ENCODE measurements at places on chromosomes 1 and 21. TPM values are rescaled to one million over a fixed set of nuclear protein-coding genes. Genes with fewer than 3 reads are reported as not detected.

TNFRSF18 gene
- total RNA-seq = not detected

LCA5L gene
- 0.92 TPM for total RNA-seq

DNAH14 gene
- total RNA-seq = 16.0 TPM

ST6GALNAC5 gene
- total RNA-seq = 6.2 TPM

CFHR4 gene
- not detected for total RNA-seq

VAV3 gene
- not detected for total RNA-seq

TCHHL1 gene
- not detected for total RNA-seq

OR10J1 gene
- not detected for total RNA-seq

OLFML2B gene
- total RNA-seq = 120 TPM

MYOG gene
- not detected for total RNA-seq

C4BPA gene
- not detected for total RNA-seq

DNA sequence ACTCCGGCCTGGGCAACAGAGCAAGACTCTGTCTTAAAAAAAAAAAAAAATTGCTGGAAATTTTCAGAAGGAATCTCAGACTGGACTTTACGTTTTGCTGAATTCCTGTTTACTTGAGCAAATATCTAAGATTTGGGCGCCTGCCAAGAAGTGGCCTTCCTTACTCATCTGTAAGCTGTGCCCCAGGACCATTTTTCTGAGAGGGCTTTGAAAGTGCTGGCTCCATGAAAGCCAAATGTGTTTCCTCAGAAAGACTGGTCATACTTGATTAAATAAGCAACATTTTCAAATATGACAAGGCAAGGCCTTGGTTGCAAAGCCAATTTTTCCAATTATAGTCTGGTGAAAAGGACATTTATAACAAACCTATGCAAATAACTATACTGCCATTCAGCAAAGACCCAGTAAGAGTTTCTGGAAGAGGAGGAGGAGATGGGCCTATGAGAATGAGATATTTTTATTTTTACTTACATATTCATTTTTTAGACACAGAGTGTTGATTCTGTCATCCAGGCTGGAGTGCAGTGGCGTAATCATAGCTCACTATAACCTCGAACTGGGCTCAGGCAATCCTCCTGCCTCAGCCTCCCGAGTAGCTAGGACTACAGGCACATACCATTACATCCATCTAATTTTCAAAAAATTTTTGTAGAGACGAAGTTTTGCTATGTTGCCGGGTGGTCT is 56.3 kb upstream of the HTR1D start:
- DNase-seq = no peak

DNA sequence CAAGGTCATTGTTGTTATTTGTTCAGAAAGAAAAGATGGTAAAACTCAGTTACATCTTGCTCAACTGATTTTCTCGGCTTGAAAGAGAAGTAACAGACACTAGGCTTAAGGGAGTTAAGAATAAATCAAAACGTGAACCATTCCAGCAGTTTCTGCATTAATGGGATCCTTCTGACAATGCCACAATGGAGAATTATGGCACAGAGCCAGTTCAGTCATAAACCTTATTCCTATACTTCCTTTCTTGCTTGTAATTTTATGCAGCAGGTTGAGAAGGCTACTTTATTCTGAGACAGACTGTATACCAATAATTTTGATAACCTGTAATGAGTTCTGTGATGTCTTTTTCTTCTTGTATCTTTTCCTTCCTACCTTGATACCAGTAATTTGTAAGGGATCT is 167.0 kb downstream of the C1orf21 start:
- no peak for DNase-seq

GRCh38 chr1:3477241-3477995 is 23.0 kb downstream of the ARHGEF16 start:
- no peak for DNase-seq

GRCh38 chr1:30043256-30043655 is 680.1 kb downstream of the MATN1 start:
- no peak for DNase-seq

DNA sequence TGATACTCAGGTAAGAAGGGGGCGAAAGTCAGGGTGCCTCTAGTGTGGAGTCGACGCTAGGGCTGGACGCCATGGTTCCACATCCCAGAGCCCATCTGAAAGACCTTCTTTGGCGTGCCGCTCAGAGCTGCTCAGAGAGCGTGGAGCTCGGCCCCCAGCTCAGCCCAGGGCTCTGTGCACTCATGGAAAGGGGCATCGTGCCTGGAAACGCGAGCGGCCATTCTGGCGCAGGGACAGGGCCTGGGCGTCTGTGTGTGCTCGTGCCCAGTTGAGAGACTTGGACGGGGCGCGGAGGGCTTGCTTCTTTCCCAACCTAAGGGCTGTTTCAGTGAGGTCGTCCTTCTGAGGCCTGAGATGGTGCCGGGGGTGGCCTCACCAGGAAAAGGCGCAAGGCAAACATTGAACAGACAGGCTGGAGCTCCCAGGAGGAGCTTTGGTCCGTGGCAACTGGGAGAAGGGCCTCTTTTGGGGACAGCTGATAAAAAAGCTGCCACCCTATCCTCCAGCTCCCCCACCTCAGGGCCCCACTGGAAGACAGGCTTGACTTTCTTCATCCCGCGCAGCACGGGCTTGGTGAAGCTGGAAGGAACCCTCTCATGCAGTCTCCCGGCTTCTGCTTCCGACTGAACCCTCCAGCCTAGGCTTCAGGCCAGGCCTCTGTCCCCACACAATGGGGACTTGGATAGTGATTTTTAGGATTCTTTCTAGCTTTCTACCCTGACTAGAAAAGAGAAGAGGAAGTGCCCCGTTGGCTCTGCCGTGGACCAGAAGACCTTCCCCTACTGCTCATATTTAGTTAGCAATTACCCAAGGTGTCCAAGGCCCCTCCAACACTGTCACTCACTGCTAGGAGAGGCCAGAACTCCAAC is 77.1 kb downstream of the CD58 start:
- DNase-seq = no peak

- DNase-seq = no peak
Observed at GRCh38 chr21:26281506-26281905, 110.9 kb upstream of the APP start.

- DNase-seq = no peak
Observed at GRCh38 chr1:192147221-192147620, 11.0 kb upstream of the RGS18 start.

GRCh38 chr1:216549796-216550195 is 126.5 kb upstream of the USH2A start:
- DNase-seq = no peak

- no peak for DNase-seq
Observed at GRCh38 chr21:36075171-36075570, 5.3 kb downstream of the CBR1 start.

DNA sequence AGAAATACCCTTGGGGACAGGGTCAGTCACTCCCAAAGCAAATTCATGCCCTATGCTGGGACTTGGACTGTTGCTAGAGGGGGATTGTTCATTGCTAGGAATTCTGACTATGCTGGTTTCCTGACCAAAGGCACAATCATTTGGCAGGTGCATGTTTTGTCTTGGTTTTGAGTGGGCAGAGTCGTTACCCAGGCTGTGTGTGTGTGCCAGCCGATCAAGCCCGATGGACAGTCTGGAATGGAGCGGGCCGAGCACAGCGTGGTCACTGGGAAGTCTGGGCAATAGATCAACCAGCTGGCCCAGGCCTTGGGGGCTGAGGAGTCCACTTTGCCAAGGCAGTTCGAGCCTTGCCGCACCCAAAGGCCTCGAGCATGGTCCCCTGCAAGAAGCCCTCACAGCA is 60.9 kb downstream of the HTR6 start:
- no peak for DNase-seq

GRCh38 chr1:78091215-78091813 is 45.5 kb downstream of the GIPC2 start:
- no peak for DNase-seq

- DNase-seq = no peak
Observed at GRCh38 chr1:970973-971730, 4.9 kb downstream of the PLEKHN1 start.

GRCh38 chr1:2495546-2495945 is 19.5 kb downstream of the PLCH2 start:
- DNase-seq = no peak

DNA sequence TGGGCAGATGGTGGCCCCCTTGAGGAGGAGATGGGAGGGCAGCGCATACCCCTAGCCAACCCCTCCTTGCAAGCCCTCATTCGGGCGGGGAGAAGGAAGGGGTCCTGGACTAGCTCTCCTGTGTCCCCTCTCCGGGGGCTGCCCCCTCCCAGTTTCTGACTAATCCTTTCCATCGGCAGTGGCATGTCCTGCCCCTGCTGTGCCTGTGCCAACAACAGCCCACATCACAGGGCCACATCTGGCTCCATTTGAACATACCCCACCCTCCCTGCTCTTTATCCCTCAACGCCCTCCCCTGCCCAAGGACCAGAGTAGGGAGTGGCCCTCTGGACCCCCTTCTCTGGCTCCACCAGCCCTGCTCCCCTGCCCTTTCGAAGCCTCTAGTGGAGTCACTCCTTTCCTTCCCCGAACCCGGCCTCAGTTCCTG is 11.0 kb upstream of the LMNA start:
- no peak for DNase-seq

- DNase-seq = no peak
Observed at GRCh38 chr1:32618673-32619221, 31.6 kb downstream of the ZBTB8OS start.

DNA sequence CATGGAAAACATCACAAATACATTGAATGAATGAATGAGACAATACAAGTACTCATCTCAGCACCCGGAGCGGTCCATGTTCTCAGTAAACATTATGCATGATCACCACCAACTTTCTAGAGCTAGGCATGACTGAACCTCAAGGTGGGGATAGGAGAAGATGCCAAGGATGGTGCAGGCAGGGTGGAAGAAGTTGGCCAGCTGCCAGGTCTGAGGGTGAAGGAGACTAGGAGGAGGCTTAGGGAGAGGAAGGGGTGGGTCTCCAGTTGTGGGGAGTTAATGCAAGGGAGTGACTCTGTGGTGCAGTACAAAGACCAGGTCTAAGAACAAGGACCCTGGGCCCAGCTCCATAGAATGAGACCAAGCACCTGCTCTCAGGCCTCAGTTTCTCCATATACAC is 91.7 kb downstream of the MATN1 start:
- DNase-seq = no peak

DNA sequence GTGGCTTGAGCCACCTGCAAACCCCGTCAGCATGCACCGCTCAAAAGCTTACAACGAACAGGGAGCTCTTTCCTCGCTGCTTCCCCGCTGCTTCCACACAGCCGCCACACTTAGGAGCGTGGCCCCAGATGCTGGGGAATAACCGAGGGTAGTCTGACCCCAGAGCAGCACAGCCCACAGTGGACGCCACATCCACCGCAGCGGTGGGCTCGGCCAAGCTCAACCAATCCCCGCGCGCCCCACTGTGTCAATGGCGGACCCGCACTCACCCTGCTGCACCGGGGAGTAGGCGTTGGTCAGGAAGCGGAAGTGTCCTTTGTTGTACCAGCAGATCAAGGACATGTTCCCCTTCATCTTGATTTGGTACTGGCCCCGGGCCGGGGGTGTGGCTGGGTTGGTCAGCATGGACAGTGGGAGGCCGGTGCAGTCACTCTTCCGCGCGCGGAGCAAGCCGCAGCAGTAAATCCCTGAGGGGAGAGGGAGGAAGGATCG is 93.5 kb downstream of the PGBD5 start:
- DNase-seq = no peak

- peak; percentile 47 for DNase-seq
Observed at GRCh38 chr1:201142849-201143725, 11.2 kb downstream of the TMEM9 start.

DNA sequence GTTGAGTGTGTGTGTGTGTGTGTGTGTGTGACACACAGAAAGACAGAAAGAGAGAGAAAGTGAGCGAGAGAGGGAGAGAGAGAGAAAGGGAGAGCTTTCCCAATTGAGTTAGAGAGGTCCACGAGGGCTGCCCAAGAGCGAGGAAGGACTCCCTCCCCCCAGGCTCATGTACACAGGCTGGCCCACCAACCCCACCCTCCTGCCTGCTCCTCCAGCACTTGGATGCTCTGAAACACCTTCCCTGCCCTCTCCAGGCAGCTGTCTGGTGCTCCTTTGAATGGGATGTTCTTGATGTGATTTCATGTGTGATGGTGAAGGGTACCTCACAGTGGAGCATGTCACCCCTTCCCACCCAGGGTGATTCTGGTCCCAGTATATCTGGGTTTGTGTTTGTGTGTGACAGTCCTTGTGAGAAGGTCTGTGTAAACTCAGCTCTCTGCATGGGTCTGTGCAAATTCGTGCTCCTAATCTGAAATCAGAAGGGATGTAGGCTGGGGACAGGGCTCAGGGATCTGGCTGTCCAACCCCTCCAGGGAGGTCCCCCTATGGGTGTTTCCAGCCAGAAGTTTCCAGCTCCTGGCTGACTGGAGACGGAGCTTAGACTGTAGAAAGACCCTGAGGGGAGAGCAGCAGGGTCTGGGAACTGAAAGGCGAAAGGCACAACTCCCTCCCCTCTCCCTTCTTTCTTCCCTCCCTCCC is 6.8 kb upstream of the PEAR1 start:
- DNase-seq = no peak

DNA sequence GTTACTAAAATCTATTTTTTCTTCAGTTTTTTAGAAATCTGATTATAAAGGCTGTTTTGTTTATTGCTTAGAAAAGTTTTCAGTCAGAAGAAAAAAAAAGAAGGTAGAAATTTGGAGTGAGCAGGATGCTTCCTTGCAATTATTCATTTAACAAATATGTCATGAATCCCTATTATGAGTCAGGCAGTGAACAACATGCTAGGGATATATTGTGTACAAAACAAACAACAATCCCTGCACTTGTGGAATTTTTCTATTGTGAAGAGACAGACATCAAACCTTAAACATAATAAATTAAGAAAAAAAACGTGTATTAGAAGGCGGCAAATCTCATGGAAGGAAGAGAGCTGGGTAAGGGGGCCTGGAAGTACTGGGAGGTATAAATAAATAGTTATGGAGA is 664.1 kb upstream of the CAMK1G start:
- DNase-seq = no peak

GRCh38 chr1:198917226-198917625 is 278.4 kb downstream of the PTPRC start:
- no peak for DNase-seq

Data from chondrocyte (in vitro differentiated cells).